ENCODE measurements at places on chromosomes 12 and 14.

DNA sequence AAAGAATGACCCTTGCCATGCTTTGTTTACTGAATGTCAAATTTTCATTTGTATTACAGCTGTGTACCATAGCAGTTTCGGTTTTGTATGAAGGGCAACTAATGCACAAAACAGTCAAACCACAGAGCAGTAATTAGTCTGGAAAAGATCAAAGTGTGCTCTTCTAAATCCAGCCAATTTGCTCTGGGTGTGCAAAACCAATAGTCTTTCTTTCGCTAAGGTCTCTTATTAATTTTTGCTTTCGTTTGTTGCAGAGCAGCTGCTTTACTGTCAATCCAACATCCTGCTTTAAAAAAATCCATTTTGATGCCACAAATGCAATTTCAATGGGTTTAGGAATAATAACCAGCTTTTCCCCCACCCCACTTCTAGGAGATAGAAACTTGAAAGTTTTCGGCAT is 114.2 kb downstream of the BRMS1L start:
- DNase-seq, result no peak

DNA sequence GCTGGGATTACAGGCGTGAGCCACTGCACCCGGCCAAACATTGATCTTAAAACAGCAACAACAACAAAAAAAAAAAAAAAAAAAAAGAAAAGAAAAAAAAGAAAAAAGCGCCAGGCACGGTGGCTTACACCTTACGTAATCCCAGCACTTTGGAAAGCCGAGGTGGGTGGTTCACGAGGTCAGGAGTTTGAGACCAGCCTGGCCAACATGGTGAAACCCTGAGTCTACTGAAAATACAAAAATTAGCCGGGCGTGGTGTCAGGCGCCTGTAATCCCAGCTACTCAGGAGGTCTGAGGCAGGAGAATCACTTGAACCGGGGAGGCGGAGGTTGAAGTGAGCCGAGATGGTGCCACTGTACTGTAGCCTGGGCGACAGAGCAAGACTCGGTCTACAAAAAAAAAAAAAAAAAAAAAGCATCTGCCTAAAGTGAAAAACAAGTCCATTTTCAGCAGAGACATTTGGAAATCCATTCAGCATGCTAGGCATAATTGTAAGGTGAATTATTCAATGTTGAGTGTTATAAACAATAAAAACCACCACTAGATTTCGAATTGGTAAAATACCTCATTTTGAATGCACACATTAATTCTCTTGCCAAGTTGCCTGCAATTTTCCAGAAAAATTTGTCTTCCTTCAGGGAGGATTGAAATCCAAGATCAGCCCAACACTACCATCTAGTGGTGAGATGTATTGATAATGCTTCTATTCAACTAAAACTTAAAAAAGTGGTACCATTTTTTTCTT is 8.0 kb upstream of the CERS5 start:
- no peak for DNase-seq

DNA sequence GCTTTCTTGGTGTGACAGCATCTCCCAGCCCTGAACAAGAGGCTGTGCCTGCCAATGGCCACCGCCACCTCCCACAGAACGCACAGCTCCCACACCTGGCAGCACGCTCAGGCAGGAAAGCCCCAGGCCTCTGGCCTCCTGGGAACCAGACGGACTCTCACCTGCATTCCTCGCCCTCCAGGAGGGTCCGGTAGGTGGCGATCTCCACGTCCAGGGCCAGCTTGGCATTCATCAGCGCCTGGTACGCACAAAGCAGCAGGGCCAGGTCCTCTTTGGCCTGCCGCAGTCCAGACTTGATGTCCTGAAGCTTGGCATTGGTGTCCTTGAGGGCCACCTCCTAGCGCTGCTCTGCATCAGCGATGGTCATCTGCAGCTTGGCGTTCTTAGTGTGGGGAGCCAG is 12.1 kb upstream of the KRT77 start:
- DNase-seq, result no peak

DNA sequence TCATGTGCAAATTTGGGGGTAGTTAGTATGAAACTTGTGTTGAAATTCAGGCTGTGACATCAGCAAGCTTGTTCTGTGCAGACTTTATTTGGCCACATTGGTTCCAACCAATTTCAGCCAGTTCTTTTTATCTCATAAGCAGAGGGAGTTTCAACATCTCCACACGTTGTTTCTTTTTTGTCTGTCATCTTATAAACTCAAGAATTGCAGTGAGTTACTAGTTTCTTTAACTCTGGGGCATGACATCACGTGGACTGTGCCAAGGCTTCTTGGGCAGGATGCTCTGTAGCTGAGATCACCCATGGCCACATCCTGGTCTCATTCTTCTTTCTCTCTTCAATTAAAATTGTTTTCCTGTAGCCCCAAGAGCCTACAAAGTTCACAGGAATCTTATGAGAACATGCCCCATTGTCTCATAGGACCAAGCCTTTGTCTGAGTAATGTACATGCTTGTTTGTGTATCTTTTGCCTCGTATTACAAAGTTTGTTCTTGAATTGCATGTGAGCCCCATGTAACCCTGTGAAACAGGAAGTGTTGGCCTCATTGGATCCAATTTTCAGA is 982.0 kb upstream of the TMEM132C start:
- DNase-seq, result no peak

GRCh38 chr14:55662752-55663151 is 82.7 kb downstream of the KTN1 start:
- no peak for DNase-seq

DNA sequence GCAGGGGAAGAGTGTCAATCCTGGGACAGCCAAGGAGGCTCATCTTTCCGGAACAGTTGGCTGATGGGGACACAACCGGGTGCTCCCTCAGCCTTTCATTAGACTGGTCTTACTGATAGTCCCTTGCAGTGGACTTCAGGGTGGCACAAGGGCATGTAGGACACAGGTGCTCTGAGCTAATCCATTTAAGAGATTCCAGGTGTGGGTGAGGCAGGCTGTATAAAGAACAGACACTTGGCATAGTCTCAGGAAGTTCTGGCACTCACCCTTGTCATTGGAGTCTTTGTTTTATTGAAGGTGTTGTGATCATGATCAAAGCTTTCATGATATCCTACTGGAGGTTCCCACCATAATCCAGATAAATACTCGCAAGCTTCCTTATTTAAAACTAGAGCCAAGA is 341.6 kb downstream of the EMP1 start:
- DNase-seq, result no peak

DNA sequence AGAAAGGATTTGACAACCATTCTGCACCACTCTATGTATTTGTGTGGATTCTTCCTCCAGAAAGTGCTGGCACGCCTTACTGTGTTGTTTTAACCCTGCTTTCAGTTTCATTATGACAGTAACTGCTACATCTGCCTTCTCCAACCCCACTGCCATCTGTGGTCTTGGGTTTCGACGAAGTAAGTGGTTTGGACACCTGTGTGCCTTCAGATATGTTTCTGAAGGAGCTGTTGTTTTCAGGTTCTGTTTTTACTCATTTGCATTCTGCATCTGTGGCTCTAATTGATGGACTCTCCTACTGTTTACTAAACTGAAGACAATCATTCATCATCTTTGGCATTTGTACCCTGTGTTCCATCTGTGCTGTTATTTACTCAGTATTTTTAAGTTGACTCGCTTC is 4.1 kb downstream of the TSHR start:
- no peak for DNase-seq

DNA sequence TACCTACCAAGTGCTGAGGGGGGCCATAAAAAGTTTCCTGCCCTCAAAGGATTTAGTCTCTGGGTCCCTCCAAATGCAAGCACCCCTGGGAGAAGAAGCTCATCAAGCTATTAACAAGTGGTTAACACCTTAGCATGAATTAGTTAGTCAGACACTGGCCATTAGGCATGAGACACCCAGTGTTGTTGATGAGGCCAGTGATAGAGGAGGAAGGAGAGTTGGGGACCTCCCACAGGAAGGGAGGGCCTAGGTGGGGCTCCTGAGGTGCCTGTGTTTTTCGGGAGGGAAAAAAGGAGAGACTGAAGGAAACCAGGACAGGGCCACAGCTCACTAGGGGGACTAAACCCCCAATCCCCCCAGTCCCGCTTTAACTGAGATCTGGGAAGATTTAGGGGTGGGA is 4.5 kb upstream of the KRT71 start:
- no peak for DNase-seq

DNA sequence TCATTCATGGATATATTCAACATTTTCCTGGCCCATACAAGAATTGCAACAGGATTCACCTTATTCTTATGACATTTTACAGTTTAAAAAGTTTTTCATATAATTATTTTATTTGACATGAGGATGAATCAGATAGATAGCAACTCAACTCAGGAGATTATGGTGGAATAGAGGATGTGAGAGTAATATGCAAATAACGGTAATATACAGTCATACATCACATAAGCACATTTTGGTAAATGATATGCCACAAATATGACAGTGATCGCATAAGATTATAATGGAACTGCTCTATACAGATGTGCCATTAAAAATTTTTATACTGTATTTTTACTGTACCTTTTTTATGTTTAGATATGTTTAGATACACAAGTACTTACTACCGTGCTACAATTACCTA is 24.1 kb upstream of the CRADD start:
- DNase-seq, result no peak

DNA sequence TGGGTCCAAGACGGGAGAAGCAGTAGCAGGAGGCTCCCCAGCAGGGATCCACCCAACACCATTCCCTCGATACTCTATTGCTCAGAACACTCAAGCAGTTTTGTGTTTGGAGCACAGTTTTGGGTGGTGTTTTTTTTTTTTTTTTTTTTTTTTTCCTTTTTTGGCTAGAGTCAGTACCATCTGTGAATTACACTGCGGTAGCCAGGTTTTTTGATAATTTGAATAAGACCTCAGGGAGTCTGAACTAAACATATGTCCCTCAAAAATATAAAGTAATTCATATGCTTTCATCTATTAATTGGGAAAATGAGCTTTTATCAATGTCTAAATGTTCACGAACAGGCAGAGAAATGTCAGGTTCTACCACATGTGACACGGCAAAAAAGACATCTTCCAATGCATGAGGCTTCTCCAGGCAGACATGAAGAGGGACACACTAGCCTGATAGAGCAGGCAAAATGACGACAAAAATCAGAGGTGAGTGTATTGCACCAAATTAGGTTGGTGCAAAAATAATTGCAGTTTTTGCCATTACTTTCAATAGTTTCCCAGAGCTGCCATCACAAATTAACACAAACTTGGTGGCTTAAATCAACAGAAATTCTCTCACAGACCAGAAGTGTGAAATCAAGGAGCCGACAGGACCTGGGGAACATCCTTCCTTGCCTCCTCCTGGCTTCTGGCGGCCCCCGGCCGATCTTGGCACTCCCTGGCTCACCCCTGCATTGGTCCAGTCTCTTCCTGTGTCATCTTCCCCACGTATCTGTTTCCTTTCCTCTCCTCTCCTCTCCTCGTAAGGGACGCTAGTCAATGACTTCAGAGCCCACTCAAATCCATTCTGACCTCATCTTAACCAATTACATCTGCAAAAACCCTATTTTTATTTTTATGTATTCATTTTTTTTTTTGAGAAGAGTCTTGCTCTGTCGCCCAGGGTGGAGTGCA is 33.9 kb downstream of the FOXN3 start:
- DNase-seq, result no peak

DNA sequence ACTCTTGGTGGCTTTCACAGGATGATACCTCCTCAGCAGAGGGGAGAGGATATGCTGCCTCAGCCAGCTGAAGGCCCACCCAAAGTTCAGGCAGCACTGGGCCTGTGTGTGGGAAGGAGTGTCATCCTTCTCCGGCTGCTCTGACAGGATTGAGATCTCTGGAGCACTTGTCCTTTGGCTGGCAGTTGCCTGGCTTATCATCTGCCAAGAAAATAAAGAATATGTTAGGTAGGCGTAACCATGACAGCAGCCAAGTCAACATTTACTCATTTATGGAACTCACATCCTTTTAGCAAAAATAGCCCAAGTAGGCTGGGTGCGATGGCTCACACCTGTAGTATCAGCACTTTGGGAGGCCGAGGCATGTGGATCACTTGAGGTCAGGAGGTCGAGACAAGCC is 68.5 kb downstream of the PPFIBP1 start:
- no peak for DNase-seq

GRCh38 chr12:87315-87714 is 20.7 kb downstream of the IQSEC3 start:
- no peak for DNase-seq

- DNase-seq, result no peak
Observed at GRCh38 chr12:43878050-43878449, 42.2 kb downstream of the TMEM117 start.

DNA sequence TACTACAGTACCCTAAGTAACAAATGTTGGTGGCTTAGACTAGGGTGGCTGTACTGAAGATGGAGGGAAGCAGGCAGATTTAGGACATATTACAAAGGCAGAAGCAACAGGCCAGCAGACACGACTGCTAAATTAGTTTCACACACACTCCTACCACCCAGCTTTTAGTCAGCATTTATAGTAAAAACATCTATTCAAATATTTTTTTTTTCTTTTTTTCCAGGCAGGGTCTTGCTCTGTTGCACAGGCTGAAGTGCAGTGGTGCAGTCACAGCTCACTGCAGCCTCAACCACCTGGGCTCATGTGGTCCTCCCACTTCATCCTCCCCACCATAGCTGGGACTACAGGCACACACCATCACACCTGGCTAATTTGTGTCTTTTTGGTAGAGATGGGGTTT is 72.9 kb downstream of the CDK17 start:
- DNase-seq, result no peak

GRCh38 chr12:1882850-1883470 is 35.5 kb downstream of the CACNA2D4 start:
- DNase-seq, result no peak

DNA sequence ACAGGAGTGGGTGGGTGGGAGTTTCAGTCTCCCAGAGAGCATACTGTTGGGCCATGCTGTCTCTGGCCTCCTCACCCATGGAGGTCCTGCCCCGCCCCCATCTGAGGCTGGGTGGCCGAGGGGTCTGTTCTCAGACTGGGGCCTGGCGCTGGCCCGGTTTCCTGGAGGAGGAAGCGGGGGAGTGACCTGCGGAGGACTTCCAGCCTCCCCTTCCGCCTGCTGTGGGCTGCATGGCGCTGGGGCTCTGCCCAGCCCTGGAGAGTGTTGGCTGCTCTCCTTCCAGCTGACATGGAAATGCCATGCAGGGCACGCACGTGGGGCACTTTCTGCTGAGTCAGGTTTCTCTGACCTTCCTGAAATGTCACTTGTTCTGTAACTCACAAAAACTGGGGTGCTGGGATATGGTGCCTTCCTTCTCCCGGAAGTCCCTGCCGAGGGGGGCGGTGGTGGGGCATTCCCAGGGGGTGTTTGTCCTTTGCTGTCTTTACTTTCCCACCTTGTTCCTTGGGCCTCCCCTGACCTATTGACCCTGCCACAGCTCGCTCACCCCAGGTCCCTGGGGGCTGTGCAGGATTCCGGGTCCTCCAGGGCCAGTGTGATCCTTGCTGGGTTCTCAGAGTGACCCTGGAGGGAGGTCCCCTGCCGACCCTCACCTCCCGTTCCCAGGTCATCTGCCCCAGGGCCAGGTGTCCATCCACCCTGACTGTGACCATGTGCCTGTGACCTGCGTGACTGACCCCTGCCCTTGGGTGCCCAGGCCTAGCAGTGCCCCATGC is 23.6 kb downstream of the PACS2 start:
- no peak for DNase-seq

GRCh38 chr14:60878536-60878935 is 102.3 kb downstream of the TRMT5 start:
- no peak for DNase-seq
